ENCODE measurements at places on chromosomes 16 and 17.

GRCh38 chr17:68937890-68938514 is 17.2 kb downstream of the ABCA8 start:
- DNase-seq, result no peak

DNA sequence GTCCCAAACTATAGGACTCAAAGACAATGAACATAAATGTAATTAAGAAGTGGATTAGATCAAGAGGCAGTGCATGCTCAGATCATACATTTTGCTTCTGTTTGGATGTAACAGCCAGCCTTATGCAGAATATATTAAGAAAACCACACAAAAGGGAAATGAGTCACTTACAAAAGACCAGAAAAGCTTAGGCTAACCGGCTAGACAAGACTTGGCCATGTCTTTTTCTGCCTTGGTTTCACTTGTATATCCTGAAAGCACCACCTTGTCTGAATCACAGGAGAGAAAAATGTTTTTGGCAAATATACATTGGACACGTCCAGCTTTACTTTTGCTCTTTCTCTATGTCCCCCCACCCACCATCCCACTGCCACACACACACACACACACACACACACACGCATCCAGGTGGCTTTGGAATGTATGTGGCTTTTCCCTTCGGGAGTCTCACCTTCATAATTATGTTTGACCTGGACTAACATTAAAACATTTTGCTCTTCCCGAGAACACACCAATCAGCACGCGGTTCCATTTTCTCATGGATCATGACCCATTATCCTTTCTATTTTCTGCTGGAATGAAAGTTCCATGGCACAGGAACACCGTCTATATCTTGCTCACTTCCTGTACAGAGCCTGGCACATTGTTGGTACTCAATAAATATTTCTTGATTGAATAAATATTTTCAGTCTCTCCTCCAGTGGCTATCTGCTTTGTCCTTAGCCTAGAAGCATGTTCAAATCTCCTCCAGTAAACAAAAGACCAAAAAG is 64.6 kb downstream of the CDK5R1 start:
- DNase-seq, result no peak

DNA sequence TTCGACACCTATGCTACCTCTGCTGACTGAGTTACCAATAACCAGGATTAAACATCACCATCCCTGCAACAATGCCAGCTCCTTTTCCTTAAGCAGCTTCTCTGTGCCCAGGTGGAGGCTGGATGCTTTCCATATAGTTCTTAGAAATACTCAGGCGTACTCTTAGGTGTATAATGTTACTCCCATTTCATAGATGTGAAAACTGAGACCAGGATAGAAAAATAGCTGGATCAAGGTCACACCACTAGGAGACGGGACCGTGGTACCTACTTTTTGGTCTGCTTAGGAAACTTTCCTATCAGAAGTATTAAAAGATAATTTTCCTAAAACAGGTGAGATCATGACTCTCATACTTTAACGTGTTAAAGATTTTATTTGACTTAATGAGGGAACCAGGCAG is 141.7 kb upstream of the RPL38 start:
- DNase-seq, result no peak

- DNase-seq, result no peak
Measured at GRCh38 chr17:49071106-49071505, 61.5 kb upstream of the B4GALNT2 start.

GRCh38 chr17:64687376-64687775 is 25.3 kb upstream of the SMURF2 start:
- no peak for DNase-seq

DNA sequence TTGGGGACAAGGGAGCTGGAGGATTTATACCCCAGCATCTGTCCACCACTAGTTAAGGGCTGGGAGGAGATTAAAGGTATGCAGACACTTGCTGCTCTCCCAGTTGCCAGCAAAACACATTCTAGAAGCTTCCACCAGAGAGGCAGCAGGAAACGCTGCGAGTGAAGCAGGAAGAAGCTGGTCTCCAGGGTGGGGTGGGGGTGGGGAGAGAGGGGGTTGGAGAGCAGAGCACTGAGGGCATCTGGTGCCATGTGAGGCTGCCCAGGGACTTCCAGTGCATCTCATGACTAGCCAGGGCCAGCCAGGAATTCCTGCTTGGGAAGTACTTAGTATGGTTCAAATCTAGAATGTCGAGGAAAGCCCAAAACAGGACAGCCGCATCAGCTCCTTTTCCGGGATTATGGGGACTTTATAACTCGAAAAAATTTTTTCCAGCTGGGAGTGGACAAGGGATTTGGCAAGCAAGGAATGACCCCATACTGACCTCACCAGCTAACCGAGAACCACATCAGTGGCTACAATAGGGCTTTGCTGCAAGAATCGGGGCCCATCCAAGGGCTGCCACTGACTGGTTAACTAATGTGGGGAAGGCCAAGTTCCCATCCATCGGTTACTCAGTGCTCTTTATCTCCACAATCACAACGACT is 26.2 kb upstream of the AXIN2 start:
- DNase-seq, result no peak

GRCh38 chr17:81043725-81044427 is 8.9 kb downstream of the BAIAP2 start:
- DNase-seq, result no peak

- no peak for DNase-seq
Measured at GRCh38 chr16:56749672-56750491, 20.0 kb downstream of the NUP93 start.

DNA sequence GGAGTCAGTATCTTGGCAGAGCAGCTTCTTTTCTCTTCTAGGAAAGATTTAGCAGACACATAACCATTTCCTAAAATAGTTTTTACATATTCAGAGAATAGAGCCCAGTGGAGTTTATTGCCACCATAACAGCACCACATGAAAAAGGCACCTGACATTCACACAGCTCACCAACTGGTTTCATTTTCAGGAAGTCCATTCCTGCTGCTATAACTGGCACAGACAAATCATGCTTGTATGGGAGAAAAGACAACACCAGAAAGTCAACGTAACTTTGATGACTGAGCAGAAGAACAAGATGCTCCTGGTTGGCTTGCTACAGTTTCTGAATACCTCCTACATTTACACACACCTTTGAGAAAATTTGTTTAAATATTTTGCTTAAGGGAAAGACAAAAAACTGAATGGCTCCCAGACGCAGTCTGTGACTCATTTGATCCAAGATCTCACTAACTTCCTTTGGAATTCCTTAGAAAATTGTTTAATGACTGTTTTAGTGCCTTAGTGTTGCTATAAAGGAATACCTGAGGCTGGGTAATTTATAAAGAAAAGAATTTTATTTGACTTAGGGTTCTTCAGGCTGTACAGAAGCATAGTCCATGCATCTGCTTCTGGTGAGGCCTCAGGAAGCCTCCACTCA is 1380.6 kb downstream of the CDH8 start:
- DNase-seq, result no peak

DNA sequence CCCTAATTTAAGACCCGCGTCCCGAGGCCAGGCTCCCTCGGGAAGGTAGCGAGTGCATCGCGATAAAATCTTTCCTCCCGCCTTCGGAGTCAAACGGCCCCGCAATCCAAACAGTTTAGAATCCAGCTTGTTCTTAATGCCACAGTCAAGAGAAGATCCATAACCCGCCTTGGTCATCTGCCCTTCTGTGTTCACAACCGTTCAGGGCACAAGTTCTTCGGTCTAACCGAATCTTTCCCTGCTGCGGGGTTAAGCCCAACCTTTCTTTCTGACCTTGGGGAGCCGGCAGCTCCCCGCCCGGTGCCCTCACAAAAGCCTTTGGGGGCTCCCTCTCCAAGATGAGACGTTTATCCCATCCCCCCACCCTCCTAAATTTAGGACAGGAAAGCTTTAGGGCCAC is 30.3 kb downstream of the CPSF4L start:
- DNase-seq, result no peak

- no peak for DNase-seq
Measured at GRCh38 chr16:4361033-4361943, 10.2 kb upstream of the PAM16 start.

DNA sequence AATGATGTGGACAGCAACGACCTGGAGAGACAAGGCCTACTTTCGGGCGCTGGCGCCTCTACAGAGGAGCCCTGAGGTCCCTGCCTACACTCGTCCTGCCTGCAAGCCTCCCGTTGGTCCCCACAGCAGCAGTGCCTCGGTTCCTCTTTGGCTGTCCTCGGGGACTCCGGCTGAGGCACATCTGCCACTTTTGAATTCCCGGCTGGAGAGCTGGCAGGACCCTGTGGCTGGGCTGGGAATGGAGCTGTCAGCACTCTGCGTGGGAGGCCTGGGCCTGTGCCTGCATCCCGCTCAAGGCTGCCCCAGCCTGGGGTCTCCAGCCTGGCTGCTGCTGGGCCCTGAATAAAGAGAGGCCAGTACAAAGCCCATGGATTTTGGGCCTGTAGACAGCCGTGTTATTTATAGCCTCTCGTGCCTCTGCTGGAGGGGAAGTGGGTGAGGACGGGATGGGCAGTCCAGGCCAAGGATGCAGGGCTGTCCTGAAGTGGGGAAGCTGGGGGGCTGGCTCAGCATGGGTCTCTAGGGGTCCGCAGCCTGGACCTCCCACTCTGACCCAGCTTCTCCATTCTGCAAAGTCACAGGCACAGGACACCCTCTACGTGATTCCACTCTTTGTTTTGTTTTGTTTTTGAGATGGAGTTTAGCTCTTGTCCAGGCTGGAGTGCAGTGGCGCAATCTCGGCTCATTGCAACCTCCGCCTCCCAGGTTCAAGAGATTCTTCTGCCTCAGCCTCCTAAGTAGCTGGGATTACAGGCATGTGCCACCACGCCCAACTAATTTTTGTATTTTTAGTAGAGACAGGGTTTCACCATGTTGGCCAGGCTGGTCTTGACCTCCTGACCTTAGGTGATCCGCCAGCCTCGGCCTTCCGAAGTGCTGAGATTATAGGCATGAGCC is 10.6 kb upstream of the SPNS2 start:
- no peak for DNase-seq

- DNase-seq, result no peak
Measured at GRCh38 chr16:23990507-23990906, 154.7 kb downstream of the PRKCB start.

DNA sequence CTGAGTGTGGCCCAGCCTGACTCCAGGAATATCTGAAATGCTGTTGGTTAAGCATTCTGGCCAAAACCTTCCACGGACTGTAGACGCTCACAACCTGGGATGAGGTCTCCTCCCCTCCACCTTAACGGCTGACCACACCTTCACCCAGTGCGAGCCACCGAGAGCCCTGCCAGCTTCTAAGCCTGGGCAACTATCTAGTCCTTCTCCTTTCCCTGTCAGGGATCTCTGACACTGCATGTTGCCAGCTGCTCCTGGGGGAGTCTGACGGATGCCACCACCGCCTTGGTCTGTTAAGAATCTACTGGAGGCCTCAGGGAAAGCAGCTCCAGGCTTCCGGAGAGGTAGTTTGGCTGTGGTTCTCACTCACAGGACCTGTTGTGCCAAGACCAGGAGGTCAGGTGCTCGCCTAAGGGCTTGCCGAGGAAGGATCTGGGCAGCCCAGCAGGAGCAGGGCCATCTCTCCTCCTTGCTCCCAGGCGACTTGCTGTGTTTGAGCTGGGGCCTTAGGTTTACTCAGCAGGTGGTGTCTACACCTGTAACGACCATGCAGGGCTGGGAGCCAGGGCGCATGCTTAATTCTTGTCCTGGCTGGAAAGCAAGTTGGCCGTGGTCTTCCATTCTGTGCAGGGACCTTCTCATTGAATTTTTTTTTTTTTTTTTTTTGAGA is 111.8 kb downstream of the NTN1 start:
- no peak for DNase-seq

DNA sequence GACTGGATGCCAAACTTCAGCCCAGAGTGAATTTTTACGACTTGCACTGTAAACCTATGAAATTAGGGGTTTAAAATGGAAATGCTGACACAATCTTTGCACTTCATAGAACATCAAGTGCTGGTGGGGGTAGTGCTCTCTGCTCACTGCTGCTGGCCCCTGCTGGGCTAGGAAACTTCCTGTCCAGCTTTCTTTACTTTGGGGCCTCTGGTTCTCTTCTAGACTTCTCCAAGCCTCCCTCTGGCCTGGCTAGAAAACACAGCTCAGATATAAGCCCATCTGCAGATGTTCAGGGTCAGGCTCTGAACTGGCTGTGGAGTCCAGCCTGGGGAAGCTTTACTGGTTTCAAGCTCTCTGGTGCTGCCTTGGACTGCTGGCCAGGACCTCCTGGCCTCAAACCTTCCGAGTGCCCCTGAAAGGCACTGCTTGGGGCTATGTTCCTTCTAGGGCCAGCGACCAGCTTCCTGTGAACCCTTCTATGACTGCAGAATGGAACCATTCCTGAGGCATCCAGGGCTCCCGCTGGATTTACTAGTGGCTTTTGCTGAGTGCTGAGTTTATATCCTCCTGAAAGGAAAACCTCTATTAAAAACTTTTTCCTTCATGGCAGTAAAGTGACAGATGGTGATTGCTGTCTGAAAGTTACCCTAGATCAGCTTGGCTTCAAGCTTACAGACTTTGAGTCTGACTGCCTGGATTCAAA is 59.4 kb downstream of the TBX4 start:
- DNase-seq, result no peak

- DNase-seq, result no peak
Measured at GRCh38 chr16:75942936-75943335, 216.6 kb upstream of the CPHXL start.

DNA sequence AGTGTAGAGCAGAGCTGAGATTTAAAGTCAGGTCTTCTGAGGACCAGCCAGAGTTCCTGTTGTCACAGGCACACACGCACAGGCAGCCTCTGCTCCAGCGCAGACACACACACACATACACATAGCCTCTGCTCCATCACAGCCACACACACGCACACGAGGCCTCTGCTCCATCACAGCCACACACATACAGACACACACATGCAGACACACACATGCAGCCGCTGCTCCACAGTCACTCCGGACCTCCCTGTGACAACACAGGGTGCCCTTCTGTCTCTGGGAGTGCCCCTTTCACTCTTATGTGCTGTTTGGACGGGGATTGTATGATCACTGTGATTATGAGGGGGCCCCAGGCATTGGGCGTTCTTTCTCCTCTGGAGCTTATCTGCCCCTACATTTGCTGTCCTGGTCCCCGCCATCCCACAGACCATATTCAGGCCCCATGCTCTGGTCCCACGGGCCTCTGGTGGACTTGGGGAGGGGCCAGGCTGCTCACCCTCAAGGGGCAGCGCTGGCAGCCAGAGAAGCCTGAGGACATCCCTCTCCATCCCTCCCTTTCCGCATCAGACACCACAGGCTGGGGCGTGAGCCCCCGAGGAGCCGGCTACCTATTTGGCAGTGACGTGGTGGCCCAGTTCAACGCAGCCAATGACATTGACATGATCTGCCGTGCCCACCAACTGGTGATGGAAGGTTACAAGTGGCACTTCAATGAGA is 7.5 kb downstream of the TBX6 start:
- no peak for DNase-seq
